ENCODE measurements at places on chromosomes 2 and 18. TPM values are rescaled to one million over a fixed set of nuclear protein-coding genes. Genes with fewer than 3 reads are reported as not detected.

GRCh38 chr2:174815526-174815925, 51.3 kb upstream of the CHRNA1 start:
- no peak for DNase-seq

DNA sequence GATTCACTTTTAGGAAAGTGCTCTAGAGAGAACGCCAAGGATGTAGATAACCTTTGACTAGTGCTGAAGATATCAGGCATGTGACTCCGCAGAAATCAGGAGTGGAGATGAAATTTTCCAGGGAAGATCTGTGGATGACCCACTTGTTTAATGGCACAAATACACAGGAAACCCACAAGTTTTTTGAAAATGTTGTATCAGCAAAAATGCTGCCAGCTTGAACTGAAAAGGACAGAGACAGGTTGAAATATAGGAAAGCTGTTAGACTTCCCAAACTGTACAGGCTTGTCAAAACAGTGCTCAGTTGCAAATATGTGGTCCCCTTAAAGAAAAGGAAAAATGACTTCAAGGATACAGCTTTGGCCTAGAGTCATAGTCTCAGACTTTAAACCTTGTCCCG, 96.5 kb downstream of the PKP4 start:
- DNase-seq, result no peak

- DNase-seq, result no peak
Observed at GRCh38 chr18:67428805-67429204, 87.7 kb downstream of the DSEL start.

The DPP10 gene
- not detected for total RNA-seq

- DNase-seq, result no peak
Observed at GRCh38 chr2:239548965-239549595, 148.3 kb upstream of the HDAC4 start.

GRCh38 chr18:63098018-63098981, 221.3 kb downstream of the BCL2 start:
- DNase-seq, result no peak

DNA sequence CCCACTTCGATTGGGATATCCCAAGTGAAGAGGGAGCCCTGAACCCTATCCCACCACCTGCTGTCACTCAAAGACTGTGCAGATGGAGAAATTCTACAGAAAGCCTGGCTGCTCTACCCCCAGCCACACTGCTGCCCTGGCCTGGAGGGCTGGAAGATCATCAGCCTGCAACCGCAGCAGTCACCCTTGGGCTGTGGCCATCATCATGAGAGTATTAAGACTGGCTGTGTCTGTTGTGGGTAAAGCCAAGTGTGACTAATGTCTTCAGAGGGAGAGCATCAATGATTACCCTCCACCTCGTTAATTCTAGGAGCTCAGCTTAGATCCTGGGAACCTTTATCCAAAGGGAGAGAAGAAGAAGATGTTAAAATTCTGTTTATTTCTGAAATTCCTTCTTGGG, 221.5 kb downstream of the TFCP2L1 start:
- no peak for DNase-seq

The TMEM237 gene
- 53.3 TPM for total RNA-seq

GRCh38 chr2:24220554-24221291, 45.9 kb downstream of the FAM228A start:
- no peak for DNase-seq

GRCh38 chr2:43943323-43943722, 52.5 kb downstream of the LRPPRC start:
- no peak for DNase-seq

Data from foreskin keratinocyte (primary cell).